Type B pancreatic cell (in vitro differentiated cells): ENCODE measurements at places on chromosomes 2 and 18. TPM values are rescaled to one million over a fixed set of nuclear protein-coding genes. Genes with fewer than 3 reads are reported as not detected.

The NT5C1B gene
- not detected in 2 replicates for total RNA-seq

The FBXO41 gene
- total RNA-seq = 5.2 and 5.5 TPM in 2 replicates

The CYTIP gene
- total RNA-seq = 0.40 and 0.51 TPM in 2 replicates

The PLA2R1 gene
- 3.0 and 3.6 TPM in 2 replicates for total RNA-seq

The FBLN7 gene
- 4.2 and 9.5 TPM in 2 replicates for total RNA-seq

The G6PC2 gene
- total RNA-seq = 2.1 and 2.8 TPM in 2 replicates

DNA sequence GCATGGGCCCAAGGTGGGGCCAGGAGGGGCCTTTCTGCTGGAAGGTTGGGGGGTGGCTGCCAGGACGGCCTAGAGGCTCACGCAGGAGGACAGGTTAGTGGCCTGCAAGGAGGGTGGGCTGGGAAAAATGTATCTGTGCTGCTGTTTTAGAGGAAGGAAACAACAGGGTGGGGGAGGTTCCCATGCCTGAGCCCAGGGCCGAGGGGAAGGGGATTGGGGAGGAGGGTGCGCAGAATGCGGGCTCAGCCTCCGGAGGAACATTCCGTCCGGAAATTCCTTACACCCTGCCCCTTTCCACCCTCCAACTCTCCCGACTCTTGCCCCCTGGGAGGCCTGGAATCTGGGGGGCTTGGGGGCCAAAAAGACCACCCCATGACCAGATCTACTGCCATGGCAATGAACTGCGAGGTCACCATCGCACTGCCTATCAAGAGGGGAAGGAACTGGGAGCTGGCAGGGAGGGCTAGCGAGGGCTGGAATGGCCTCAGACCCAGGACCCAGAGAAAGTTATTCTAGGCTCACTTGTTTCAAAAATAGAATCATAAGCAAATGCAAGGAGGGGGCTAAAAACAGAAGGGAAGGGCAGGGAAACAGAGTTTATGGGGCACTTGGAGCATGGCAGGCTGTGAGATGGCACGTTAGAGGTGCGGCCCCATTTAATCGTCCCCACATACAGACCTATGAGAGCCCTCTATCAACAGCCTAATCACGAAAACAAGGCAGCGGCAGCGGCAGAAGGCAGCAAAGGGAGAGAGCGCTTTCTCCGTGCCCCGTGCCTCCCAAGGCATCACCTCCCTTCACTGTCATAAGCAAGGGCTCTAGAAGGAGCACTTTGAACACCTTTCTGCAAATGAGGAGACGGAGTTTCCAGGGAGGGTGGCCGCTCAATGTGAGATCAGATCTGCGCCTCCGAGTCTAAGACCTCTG, 90.4 kb downstream of the TNS1 start:
- DNase-seq = no peak
- no peak overlapping the region for H3K4me3 ChIP-seq
- peak overlapping the region; percentile 16 for H3K27ac ChIP-seq
- H3K36me3 ChIP-seq = peaks cover 3% of the 10 kb centered on the region
- H3K27me3 ChIP-seq = no peaks in the 10 kb centered on the region
- H3K4me1 ChIP-seq = peaks cover 50% of the 10 kb centered on the region

DNA sequence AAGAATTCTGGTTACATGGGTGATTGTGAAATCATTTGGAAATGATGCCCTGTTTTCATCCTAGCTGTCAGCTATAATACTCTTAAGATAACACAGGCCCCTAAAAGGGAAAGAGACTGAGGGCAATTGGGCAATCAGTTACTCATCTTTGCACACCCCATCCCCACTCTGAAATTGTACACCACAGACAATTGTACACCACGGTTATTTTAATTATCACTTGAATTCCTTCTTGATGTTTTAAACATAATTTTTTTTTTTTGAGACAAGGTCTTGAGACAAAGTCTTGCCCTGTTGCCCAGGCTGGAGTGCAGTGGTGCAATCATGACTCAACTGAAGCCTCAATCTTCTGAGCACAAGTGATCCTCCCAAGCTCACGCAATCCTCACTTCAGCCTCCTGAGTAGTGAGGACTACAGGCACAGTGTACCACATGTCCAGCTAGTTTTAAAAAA, 862.4 kb upstream of the ACVR2A start:
- H3K4me3 ChIP-seq = no peak overlapping the region
- H3K27me3 ChIP-seq = no peaks in the 10 kb centered on the region
- DNase-seq = no peak

- peak overlapping the region; percentile 34 for H3K4me3 ChIP-seq
- no peak overlapping the region for H3K27ac ChIP-seq
- peaks cover 25% of the 10 kb centered on the region for H3K4me1 ChIP-seq
- H3K27me3 ChIP-seq = no peaks in the 10 kb centered on the region
- peaks cover 3% of the 10 kb centered on the region for H3K36me3 ChIP-seq
These were observed 20.9 kb downstream of the ITM2C start for GRCh38 chr2:230885463-230886130.

DNA sequence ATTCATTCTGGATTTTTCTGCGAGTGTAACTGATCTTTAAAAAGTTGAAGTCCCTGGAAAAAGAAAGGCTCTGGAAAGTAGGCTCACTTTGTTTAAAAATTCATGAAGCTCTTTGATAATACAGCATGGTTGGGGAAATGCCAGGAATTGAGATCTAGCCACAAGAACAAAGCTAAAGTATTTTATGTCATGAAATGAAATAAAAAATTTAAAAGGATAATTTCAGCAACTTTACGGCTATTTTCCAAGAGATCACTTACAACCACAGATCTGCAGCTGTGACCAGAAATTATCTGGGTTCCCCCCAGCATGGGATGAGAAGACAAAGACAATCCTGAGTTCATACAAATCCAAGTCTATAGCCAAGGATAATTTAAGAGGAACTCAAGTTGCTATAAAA, 25.3 kb upstream of the RFX8 start:
- H3K36me3 ChIP-seq = no peaks in the 10 kb centered on the region
- H3K4me1 ChIP-seq = peaks cover 4% of the 10 kb centered on the region
- peaks cover 3% of the 10 kb centered on the region for H3K27me3 ChIP-seq
- H3K4me3 ChIP-seq = no peak overlapping the region
- no peak overlapping the region for H3K27ac ChIP-seq
- DNase-seq = no peak

- DNase-seq = no peak
- H3K4me3 ChIP-seq = no peak overlapping the region
- peak overlapping the region; percentile 73 for H3K27ac ChIP-seq
- peaks cover 25% of the 10 kb centered on the region for H3K4me1 ChIP-seq
- H3K36me3 ChIP-seq = peaks cover 38% of the 10 kb centered on the region
- no peaks in the 10 kb centered on the region for H3K27me3 ChIP-seq
These were observed 279.2 kb downstream of the ALPK2 start for GRCh38 chr18:58349650-58350049.

- no peak for DNase-seq
- H3K36me3 ChIP-seq = peaks cover 36% of the 10 kb centered on the region
- no peak overlapping the region for H3K4me3 ChIP-seq
- H3K4me1 ChIP-seq = peaks cover 15% of the 10 kb centered on the region
These were observed 53.7 kb downstream of the LCLAT1 start for GRCh38 chr2:30500699-30501098.

- H3K4me3 ChIP-seq = no peak overlapping the region
- H3K27ac ChIP-seq = no peak overlapping the region
- H3K4me1 ChIP-seq = peaks cover 11% of the 10 kb centered on the region
- H3K36me3 ChIP-seq = no peaks in the 10 kb centered on the region
- no peak for DNase-seq
These were observed 76.8 kb downstream of the CACNB4 start for GRCh38 chr2:152022090-152022489.

- no peaks in the 10 kb centered on the region for H3K4me1 ChIP-seq
- H3K27me3 ChIP-seq = no peaks in the 10 kb centered on the region
- no peak overlapping the region for H3K4me3 ChIP-seq
- H3K27ac ChIP-seq = no peak overlapping the region
These were observed 34.1 kb upstream of the VWC2L start for GRCh38 chr2:214376618-214377285.

GRCh38 chr2:1856475-1856874, 112.2 kb upstream of the PXDN start:
- no peak overlapping the region for H3K27ac ChIP-seq
- DNase-seq = no peak
- H3K36me3 ChIP-seq = no peaks in the 10 kb centered on the region
- H3K4me3 ChIP-seq = no peak overlapping the region
